ENCODE measurements at places on chromosomes 6 and 20.

GRCh38 chr20:50844430-50845100, 49.7 kb downstream of the BCAS4 start:
- DNase-seq: peak; percentile 56

DNA sequence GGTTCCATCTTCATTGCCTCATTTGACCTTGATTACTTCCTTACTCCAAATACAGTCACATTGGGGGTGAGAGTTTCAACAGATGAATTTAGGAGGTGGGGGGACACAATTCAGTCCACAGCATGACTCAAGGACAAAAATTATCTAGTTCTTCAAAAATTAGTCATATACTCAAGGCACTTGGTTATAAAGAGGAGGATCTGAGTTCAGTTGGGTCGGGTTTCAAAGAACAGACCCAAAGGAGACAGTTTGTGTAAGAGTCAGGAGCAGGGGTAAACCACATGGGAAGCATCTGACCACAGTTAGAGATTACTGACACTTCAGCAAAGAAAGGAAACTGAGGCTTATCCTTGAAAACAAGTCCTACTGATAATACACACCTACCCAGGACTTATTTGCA, 138.0 kb downstream of the TBC1D7 start:
- DNase-seq: no peak

- no peak for DNase-seq
Measured at GRCh38 chr6:109961611-109962041, 16.5 kb upstream of the GPR6 start.

DNA sequence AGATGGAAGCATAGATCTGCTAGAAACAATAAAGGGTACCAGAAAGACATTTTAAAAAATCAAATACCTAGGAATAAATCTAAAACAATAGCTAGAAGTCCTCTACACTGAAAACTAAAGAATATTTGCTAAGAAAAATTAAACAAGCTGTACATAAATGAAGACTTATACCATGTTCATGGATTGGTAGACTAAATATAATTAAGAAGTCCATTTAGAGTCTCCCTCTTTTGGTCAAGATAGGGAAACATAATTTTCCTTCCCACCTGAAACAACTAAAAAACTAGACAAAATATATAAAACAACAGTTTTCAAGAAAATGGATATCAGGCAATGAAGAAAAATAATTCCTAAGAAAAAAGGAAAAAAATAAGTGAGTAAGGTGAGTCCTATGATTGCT, 120.0 kb upstream of the TAB2 start:
- DNase-seq: no peak

DNA sequence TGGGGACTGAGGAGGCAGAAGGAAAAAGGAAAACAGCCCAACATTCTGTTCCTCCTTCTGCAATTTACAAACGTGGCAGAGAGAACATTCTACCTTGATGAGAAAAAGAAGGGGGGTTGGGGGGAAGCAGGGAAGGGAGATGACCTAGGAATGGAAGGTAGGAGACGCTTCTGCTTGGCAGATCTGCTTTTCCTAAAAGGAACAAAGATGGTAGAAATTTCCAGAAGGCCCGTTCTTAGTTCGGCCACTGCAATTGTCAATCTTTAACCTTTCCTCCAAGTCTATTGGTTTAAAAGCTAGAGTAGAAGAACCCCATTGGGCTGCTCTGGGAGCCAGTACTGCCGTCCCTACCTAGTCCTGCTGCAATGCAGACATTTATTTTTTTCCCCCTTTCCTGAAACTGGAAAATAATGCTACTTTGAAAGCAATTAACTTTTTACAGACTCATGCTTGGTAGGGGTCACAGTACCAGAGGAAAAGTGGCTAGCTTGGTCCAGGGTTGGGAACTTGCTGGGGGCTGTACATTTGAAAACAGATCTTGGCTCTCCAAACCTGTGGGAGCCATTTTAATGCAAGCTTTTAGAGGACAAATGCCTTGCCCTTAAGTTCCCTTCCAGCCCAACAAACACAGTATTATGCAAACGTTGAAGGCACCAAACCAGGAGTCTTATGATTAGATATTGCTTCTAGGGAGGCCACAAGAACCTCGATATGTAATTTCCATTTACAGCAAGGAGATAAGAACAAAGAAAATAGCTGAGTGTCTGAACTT, 2.6 kb downstream of the ZMYND8 start:
- no peak for DNase-seq

- peak; percentile 16 for DNase-seq
Measured at GRCh38 chr6:89034586-89035251, 45.8 kb upstream of the PNRC1 start.

DNA sequence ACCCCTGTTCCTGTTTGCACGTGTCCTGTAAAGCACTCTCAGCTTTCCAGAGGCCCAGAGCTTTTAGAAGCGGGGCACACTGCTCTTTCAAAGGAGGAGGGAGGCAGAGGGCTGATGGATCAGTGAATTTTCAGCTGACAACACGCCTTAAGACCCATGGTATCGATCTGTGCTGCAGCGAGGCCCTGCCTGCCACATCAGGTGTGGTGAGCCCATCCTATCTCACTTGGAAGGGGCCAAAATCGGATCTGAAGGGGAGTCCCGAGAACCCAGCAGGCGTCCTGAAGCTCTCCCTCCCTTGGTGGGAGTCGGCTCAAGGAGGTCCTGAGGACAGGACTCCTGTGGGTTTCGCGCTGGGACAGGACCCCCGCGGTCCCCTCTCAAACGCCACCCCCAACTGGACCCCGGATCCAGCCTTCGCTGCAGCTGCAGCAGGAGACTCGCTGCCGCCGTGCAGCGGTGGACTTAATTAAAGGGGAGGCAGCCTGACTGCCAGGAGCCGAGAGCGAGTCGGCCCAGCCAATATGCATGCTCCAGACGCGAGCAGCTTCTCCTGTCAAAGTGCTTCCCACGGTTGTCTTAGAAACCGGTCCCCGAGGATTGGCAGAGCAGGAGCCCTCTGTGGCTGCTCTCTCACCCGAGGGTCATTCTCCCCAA, 580.0 kb upstream of the ZNF337 start:
- DNase-seq: no peak

GRCh38 chr6:46414398-46414797, 76.9 kb downstream of the RCAN2 start:
- DNase-seq: no peak

DNA sequence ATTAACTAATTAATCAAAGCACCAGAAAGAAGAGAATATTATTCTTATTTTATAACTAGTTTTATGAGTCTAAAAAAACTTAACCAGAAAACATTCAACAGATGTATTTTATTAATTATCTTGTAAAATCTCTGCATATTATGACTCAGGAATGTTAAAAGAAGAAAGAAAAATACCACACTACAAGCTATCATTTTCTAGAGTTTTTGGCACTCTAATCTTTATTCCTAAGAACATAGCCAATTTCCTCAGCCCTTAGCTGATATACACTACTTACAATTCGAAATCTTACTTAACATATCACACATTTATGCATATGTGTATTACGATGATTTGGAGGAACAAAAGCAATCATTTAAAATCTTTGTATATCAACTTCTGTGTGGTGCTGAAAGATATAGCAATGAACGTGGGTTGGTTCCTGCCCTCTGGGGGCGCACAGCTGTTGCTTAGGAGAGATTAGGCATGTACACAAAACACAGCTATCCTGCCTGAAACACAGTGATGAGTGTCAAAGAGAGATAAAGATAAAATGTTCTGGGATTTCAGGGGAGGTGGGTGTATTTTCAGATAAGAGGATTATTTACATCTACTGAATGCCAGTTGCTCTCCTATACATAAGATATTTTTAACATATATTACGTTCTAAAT, 404.5 kb downstream of the SYNE1 start:
- no peak for DNase-seq

DNA sequence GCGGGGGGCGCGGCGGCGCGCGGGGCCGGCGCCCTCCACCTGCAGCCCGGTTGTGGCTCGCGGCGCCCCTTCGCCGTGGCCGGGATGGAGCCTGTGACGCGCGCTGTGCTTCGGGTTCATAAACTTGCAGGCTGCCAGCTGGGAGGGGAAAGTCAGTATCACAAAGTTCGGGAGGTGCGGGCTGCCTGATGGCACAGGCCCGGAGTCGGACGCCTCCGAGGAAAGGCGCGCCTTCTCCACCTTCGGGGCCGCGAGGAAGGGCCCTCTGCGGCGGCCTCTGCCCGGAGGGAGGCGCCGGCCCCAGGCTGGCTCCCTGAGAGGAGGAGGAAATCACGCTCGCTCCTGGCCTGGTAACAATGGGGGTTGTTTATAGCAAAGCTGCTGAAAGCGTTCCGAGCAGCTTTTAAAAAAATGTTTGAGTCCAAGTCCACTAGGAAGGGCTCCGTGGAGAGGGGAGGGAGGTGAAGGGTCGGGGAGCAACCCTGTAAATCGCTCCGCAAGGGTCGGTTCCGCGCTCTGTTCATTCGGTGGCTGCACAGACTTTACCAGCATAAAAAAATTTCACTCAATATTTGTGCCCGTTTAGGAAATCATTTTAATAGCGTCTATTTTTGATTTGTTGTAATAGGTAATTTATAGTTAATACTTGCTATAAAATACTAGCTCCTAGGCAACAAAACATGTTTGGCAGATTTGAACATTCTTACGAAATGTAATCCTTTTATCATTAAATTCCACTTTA, 1.0 kb downstream of the AFDN start:
- DNase-seq: no peak

- no peak for DNase-seq
Measured at GRCh38 chr6:79436241-79436640, 101.0 kb downstream of the LCA5 start.

GRCh38 chr6:33709605-33710295, 1.8 kb downstream of the UQCC2 start:
- no peak for DNase-seq

DNA sequence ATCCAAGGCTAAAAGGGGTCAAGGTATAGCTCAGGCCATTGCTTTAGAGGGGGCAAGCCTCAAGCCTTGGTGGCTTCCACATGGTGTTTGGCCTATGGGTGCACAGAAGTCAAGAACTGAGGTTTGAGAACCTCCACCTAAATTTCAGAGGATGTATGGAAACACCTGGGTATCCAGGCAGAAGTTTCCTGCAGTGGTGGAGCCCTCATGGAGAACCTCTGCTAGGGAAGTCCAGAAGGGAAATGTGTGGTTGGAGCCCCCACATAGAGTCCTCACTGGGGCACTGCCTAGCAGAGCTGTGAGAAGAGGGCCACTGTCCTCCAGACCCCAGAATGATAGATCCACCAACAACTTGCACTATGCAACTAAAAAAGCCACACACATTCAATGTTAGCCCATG, 678.7 kb upstream of the ADGRB3 start:
- DNase-seq: no peak

GRCh38 chr6:157850030-157850429, 27.0 kb downstream of the SNX9 start:
- DNase-seq: no peak

- DNase-seq: no peak
Measured at GRCh38 chr6:170033666-170034065, 257.2 kb downstream of the DLL1 start.

GRCh38 chr20:45823949-45824835, 2.9 kb downstream of the TNNC2 start:
- DNase-seq: no peak

DNA sequence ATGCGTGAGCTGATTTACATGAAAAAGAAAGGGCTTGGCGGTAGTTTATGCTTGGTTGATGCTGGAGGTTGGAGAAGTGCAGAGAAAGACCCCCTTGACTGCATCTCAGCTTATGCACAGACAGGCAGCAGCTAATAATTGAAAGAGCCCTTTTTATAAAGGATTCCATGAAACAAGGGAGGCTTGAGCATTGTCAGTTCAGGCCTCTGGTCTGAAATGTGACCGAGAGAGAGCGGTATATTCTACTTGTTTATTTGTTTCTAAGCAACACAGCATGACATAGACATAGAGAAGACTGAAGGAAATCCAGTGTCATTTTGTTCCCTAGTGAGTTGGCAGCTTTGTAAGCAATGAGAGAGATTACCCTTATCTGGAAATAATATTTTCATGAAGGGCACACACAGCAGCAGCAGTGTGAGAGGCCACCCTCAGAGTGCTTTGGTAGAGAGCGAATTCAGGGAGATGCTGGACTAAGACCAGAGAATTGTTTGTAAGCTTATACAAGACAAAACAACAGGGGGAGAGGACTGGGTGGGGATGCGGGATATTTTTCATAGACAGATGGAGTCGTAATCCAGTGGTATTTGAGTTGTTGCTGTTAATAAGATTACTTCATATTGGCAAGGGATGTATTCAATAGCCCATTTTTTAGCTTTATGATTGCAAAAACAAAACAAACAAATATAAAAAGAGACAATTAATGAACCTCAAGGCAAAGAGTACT, 34.6 kb upstream of the LAMA2 start:
- DNase-seq: no peak

DNA sequence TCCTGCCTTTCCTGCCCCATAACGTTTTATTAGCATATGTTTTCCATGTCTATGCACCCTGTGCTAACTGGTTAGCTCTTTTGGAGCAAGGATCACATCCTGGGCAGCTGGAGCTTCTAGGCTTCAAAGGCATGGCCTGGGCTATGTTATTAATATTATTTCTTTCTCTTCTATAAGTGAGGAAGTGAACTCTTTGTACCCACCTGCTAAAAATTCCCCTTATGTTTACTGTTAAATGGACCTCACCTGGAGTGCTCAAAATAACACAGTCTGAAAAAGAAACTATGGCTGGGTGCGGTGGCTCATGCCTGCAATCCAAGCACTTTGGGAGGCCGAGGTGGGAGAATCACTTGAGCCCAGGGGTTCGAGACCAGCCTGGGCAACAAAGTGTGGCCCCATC, 97.8 kb downstream of the TNFAIP3 start:
- no peak for DNase-seq

DNA sequence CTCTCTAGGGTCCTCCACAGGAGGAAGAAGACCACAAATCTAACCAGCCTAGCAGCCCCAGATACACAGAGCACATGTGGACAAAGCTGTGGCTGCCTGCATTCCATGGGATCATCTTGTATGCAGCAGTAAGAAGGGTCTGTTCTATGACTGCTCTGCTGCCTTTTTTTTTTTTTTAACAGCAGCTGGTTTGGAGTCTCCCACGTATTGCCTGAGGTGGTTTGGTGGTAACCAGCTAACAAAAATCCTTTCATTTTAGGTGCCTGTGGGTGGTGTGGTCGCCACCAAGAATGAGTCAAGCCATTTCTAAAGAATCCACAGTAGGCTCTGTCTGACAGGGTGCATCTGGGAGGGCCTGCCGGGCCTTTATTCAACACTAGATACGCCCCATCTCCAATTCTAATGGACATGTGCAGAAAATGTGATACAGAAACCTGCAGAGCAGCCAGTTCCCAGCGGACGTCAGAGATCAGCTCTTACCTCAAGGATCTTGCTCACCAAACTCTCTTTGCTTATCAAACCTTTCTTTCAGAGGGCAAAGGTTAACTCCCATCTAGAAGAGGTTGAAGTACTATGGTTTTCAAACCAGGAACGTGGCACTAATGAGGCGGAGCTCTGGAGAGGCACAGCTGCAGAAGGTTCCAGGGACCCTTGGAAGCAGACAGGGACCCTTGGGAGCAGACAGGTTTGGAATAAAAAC, 32.0 kb downstream of the GNAS-AS1 start:
- DNase-seq: no peak

GRCh38 chr6:30149858-30150550, 11.0 kb downstream of the TRIM10 start:
- no peak for DNase-seq
